SK-N-SH treated with all-trans-retinoic acid at 6 μM for 48 hours (cell line): ENCODE measurements at places on chromosomes 7 and 10.

GRCh38 chr10:18968159-18968558, 80.4 kb upstream of the MALRD1 start:
- no peak for ATAC-seq

GRCh38 chr7:123665896-123666295, 10.2 kb downstream of the LMOD2 start:
- ATAC-seq, result peak; percentile 11

DNA sequence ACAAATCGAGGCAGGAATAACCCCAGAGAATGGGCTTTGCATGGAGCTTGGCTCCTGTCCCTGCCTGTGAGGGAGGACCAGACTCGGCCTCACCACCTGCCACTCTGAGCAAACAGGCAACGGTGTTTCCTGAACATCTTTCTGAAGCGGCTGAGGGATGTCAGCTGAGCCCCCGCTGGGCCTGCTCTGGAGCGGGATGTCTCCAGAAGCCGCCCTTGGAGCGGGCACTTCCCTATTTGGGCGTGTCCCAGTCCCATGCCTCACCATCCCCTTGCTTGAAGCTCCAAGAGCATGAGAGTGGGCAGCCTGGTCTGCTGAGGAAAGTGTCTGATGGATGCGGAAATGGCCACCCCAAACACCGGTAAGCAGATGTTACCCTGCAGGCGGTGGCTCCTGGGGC, 10.2 kb downstream of the ALKBH4 start:
- no peak for ATAC-seq

DNA sequence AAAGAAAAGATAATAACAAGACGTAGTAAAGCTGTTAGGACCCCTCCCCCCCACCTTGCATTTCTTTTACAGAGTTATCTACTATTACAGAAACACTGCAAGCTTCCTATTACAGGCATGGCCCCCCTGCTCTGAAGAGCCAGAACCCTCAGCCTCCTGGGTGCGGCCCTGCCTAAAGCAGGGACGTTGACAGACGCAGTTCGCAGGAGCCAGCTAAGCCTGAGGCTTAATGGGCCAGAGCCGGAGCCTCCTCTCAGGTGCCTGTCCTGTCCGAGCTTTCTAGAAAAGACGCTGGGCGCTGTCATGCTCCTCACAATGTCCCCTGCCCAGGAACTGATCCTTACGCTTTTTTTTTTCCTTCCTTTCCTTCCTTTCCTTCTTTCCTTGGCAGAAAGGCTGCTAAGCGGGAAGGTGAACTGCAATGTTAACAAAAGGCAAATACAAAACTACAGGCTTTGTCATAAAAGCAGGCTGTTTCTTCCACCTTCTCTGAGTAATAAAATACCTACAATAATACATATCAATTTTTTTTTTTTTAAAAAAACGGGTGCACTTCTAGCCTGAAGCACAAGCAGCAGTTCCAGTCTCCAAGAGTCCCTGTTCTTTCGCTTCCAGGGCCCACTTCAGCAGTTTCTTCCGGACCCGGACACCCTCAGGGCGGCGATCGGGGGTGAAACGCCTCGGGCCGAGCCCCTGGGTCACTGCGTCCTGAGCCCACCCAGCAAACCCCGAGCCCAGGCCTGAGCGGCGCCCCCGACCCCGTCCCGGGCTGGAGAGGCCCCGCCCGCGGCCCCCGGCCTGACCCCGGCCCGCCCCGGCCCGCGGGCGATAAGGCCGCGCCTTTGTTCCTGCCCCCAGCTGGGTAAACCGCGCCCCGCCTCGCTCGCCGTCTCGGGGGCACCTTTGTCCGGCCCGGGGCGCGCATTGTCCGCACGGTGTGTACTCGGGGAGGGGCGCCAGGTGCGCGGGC, 11.2 kb downstream of the MNX1 start:
- ATAC-seq, result no peak
